ENCODE measurements at places on chromosomes 7 and 10.

DNA sequence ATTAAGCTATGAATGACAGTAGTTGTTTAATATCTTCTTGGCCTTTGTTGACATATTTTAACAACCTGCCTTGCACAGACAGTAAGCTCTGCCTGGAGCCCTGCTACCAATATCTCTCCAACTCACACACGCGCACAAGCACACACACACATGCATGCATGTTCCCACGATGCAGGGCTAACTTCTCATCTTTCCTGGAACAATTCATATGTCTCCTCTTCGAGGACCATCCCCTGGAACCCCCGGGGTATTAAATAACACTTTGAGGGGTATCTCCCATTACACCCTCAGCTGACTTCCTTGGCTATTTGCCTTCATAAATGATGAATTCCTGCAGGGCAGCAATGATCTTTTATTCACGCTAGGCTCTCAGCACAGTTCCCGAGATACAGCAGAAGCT is 258.0 kb downstream of the TRIL start:
- DNase-seq, result no peak

DNA sequence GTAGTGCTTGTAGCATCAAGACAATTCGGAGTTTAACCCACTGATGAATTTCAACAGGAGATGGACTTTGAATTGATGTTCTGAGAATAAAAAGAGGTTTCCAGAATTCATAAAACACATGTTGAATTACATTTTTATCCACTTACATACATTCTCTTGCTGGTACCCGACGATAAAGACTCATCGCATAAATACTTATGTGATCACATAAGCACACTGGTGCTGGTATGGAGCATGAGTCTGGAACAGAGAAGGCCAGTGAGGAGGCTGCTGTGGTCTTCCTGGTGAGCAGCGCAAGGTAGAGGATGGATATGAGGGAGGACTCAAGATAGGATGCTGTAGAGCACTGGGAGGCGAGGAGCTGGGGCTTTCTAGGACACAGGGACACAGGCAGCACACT is 109.0 kb downstream of the RNF216 start:
- DNase-seq, result no peak

DNA sequence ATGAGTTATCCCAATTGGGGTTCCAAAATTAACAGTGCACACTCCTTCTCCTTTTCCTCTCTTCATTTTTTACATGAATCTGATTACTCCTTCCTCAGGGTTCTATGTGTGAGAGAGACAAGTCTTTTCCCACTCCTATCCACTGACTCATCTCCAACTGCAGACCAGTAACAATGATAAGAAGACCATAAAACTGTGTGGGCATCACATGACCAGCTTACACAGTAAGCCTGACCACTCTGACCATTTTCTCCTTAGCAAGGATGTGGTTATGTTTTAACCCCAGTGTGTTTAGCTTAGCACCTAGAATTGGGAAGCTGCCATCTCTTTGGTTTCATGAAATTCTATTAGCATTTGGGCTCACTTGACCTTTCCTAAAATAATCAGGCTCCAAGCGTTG is 145.0 kb upstream of the CALCR start:
- DNase-seq, result no peak

- DNase-seq, result no peak
Measured at GRCh38 chr7:40301486-40302068, 166.8 kb downstream of the SUGCT start.

DNA sequence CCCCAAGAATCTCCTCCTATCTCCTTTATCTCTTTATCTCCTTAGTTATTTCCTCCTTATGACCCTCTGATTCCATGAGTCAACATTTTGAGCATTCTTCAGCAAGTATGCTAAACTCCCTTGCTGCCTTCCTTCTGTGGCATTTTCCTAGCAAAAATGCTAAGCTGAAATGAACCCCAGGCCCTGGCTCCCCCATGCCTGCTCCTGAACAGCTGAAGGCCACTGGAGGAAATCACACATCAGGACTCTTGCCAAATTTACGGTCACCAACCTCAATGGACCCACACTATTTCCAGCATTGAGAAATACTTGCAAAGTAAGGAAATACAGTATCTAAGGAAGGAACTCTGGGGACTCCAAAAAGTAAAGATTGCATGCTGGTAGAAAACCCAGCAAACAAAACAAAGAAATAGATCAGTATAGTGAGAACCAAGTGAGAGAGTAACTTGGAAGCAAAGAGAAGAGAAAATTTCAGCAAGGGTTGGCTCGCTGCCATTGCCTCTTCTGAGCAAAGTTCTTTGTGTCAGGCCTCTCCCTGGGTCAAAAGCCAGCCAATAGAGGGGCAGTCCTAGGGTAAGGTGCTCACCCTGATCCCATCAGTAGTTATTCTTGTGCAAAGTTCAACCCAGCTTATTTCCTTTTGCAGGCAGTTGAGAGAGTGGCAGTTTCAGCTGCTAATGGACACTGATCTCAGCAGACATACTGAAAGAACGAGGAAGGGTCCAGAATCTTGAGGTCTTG is 5.1 kb upstream of the PLEKHS1 start:
- no peak for DNase-seq

GRCh38 chr7:139738101-139738489 is 39.7 kb downstream of the HIPK2 start:
- DNase-seq, result no peak

- DNase-seq, result no peak
Measured at GRCh38 chr7:32091608-32092210, 21.5 kb upstream of the PDE1C start.

DNA sequence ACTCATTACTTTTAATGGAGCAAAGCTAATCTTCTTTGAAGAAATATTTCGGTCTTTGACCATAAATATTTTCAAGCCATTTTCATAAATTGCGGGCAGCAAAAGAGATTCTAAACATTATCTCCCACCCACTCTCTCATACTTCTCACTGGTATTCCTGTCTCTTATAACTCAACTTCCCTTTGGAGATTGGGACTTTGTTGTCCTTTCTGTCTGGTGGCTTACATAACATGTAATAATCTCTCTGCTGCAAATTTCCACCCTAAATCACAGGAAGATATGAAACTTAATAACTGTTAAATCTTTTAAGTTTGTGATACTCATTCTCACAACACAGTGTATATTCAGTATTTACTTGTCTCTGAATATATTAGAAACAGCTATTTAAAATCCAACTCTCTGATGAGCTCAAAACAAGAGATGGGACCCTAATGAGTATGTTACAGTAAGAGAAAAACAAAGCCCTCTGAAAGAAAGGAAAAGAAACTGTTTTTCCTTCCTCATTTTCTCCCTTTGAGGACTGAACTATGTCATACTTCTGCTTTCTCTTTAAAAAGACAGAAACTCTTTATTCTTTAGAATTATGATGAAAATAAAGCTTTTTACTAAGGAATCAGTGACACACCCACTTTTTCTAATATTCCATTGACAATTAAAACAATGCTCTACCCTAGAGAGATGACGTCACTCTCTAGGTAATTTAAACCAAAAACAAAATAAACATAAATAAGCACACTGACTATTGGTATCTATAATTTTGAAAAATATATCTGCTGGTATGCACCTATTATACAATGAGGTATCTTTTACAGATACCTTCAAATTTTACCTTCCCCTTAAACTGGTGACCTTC is 14.7 kb downstream of the CALCR start:
- no peak for DNase-seq

DNA sequence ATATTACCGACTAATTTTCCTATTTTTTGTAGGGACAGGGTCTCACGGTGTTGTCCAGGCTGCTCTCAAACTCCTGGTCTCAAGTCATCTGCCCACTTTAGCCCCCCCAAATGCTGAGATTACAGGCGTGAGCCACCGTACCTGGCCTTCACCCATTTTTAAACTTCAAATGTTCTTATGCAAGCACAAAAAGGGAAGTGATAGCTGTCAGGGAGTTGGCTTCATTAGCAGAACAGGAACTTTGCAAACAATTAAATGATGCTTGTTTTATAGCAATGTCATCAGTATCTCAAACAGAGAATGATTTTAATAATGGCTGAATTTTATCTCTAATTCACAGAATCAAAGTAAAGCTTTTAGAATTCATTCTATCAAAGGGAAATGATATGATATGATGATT is 49.8 kb upstream of the FAM171A1 start:
- DNase-seq, result no peak

DNA sequence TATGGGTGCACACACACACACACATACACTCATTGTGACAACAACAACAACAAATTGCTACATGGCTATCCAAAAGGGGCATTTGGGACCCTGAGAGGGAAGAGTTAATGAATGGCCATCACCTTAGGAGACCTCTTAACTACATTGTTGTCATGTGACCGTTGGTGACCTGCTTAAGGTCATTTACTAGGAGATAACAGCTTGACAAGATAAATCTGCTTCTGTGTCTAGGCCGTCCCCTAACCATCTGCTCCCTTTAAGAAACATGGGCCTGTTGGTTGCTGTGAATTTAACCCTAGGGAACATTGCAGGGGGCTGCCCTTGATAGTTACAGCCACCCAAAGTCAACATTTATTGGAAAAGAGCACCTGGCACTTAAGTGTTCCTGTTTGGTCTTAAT is 29.7 kb downstream of the C1QL3 start:
- no peak for DNase-seq

GRCh38 chr7:128939861-128940410 is 2.2 kb downstream of the IRF5 start:
- DNase-seq, result no peak

DNA sequence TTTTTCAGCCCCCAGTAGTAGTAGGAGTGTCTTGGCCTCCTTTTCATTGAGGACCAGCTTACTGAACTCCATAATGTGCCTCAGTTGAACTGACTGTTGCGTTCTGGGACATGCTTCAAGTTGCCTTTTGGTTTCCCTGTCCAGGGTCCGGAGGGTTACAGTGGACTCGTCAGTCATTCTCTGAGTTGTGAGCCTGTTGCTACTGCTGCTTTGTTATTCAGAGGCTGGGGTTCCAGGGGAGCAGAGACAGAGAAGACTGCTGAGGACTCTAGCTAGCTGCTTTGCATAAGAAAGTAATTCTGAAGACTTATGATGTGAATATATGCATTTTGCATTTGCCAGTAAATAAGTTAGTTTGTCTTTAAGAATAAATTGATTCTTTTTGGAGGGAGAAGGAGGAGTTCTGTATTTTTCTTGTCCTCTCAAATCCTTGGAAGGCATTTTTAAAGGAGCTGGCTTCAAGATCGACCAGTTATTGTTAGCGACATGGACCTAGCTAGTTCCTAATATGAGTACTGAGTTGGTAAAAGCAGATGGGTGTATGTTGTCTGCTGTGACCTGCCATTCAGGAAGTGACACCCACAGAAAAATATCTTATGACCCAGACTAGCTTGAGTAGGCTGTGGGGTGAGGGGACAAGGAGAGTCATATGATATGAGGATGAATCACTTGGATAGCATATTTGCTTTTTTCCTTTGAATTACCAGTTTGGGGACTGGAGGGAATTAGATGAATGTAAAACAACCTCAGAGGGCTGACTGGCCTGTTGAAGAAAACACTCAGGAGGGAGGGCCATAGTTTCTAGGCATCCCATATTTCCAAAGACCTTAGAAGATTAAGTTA is 8.3 kb downstream of the PI4K2A start:
- peak; percentile 45 for DNase-seq

DNA sequence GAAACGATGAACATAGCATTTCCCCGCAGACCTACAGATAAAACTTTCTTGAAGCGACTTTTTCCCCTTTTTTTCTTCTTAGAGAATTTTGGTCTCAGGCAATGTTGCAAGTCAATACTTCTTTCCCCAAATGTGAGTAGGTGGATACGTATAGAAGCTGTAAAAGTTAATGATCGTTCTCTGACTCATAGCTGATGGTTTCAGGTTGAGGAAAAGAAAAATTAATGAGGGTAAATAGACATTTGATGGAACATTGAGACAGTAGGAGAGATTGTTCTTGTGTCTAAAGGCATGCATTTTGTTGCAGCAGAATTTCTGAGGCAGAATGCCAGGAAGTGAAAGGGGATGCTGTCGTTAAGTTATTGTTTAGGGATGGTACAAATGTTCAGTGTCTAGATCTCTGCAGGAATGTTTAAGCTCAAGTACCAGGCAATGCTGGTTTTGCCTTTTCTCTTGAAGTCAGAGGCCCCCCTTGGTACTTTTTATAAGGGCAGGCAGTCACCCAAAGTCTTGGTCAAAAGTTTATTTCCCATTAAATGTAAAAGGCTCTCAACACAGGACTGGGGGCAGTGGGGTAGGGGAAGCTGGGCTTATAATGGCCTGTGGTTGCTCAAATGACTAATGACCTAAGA is 9.3 kb downstream of the TCF7L2 start:
- no peak for DNase-seq

DNA sequence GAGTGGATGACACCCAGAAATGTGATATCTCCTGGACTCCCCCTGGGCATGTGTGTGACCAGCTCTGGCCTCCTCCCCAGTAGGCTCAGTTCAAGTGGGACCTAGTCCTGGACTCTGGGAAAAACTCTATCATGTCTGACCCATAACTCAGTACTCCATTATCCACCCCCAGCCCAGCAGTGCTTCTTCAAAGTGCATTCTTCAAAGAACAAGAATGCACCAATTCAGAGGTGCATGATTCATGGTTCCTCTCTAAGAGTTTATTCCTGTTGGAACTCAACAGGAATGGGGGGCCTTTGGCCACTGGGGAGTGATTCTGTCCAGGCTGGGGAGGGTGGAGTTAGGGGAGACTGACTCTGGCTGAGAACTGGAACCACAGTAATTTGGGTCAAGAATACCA is 173.6 kb upstream of the CXCL12 start:
- DNase-seq, result no peak

DNA sequence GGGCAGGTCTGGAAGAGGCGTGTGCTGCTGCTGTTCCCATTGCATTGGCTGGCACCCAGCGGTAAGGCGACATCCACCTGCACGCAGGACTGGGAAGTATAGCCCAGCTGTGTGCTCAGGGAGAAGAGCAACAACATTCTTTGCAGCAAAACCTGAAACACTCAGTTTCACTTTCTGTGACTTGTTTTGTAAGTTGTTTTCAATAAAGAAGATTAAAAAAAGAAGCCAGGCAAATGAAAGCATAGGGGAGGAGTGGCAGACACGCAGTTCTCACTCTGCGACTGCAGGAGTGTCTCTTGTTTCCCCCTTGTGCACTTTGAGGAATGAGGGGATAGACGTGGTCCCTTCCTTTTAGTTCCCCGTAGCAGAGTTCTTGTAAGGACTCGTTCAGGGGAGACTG is 5.8 kb downstream of the FBH1 start:
- peak; percentile 8 for DNase-seq

DNA sequence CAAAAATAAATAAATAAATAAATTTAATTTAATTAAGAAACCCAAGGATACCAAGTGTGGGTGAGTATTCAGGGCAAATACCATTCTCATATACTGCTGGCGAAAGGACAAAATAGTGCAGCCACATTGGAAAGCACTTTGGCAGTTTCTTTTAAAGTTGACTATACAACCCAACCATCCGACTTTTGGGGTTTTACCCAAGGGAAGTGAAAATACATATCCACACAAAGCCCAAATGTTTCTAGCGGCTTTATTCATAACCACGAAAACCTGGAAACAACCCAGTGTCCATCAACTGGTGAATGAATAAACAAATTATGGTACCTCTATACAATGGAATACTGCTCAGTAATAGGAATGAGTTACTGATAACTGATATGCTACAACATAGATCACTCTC is 36.2 kb upstream of the OGDHL start:
- DNase-seq, result no peak
